ENCODE measurements at places on chromosomes 7 and 10. TPM values are rescaled to one million over a fixed set of nuclear protein-coding genes. Genes with fewer than 3 reads are reported as not detected.

The GRM3 gene
- 179 TPM for total RNA-seq

The PRTFDC1 gene
- total RNA-seq = 35.7 TPM

The PAPOLB gene
- 0.94 TPM for total RNA-seq

The UCMA gene
- total RNA-seq = not detected

DNA sequence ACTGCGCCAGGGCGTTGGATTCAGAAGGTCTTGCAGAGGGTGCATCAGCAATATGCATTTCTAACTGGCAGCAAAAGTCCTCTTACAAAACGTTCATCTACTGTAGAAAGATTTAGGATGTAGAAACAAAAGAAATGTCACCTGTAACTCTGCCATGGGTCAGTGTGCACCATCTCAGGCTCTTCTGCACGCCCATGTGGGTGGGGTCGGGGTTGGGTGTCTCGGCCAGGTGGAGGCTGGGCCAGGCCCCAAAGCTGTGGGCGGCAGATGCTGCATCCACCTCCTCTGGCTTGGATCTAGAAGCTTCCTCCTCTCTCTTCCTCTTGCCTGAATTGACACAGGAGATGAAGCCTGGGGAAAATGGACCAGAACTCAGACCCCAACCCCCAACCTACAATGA lies 111.3 kb upstream of the PPP2R2D start:
- DNase-seq = no peak

GRCh38 chr7:145497911-145498525 lies 618.6 kb upstream of the CNTNAP2 start:
- no peak for DNase-seq

DNA sequence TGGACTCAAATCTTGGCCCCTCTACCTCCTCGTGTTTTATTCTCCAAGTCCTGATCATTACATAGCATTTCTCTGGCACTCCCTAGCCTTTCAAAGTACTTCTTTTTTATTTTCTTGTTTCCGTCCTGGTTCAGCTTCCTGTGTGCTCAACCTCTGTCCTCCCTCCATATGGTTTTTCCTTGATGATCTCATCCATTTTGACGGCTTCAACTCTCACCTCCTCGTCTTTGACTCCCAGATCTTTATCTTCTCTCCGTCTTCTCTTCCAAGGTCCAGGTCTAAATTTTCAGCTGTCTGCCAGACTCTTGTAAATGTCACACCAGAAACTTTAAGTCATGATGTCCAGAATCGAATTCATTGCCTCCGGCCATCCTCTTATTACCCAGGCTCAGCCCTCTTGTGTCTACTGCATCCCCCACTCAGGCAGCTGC lies 23.3 kb upstream of the GFRA1 start:
- DNase-seq = no peak

- no peak for DNase-seq
Measured at GRCh38 chr10:71351628-71352319, 32.7 kb downstream of the SLC29A3 start.

GRCh38 chr7:107170051-107170915 lies 1.5 kb downstream of the HBP1 start:
- no peak for DNase-seq

DNA sequence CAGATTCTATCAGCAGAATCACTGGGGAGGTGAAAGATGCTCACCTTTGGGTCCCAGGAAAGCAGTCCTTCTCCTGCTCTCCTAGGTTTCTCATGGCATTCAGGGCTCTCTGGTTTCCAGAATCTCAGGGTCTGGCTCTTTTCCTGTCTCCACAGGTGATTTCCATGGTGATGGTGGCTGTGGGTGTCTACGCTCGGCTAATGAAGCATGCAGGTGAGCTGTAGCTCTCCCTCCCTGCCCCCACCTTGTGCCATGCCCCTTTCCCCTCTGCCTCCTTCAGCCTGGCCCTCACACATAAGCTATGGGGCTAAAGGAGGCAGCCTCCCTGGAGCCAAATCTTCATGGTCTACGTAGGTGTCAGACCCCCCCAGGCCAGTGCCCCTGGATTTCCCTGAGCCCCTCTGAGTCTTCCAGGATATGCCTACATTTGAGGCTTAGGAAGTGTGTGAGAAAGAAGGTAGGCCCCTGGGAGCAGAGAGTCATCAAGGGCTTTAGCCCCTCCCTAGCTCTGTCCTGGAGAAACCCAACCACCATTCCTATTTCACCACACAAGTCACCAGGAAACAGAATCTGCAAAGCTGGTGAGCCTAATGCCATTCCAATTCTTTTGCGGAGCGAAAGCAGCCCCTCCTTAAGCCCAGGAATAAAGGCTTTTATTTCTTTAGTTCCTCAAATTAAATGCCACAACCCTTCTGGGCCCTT lies 17.2 kb downstream of the TSPAN33 start:
- DNase-seq = no peak

DNA sequence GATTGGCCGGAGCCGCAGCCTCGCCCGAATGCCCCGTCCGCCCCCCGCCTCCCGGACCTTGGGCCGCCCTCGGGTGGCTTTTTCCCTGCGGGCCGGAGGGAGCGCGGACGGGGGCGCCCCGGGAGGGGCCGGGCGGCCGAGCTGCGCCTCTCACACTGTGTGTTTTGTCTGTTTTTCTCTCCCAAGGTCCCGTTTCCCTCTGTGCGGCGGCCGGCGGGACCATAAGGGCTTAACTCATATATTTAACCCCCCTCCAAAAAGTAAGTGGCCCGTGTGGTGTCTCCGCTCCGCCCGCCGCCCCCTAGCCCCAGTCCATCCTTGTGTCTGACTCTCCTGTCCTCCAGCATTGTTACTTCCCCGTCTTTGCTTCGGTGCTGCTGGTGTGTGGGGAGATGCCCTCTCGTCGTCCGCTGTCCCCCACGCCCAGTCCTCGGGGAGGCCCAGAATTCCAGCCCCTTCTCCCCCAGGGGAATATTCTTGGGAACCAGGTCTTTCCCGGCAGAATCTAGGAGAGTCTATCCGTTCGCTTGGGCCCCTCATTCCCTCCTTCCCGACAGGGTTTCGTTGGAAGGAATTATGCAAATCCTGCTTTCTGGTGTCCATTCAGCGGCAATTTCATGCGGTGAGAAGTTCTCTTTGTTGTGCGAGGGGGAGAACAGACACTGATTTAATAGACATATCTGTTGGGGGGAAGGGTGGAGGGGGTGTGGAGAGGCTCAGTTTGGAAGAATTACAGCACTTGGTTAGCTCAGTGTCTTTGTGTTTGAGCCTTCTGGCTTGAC lies 1.3 kb downstream of the LCOR start:
- no peak for DNase-seq

DNA sequence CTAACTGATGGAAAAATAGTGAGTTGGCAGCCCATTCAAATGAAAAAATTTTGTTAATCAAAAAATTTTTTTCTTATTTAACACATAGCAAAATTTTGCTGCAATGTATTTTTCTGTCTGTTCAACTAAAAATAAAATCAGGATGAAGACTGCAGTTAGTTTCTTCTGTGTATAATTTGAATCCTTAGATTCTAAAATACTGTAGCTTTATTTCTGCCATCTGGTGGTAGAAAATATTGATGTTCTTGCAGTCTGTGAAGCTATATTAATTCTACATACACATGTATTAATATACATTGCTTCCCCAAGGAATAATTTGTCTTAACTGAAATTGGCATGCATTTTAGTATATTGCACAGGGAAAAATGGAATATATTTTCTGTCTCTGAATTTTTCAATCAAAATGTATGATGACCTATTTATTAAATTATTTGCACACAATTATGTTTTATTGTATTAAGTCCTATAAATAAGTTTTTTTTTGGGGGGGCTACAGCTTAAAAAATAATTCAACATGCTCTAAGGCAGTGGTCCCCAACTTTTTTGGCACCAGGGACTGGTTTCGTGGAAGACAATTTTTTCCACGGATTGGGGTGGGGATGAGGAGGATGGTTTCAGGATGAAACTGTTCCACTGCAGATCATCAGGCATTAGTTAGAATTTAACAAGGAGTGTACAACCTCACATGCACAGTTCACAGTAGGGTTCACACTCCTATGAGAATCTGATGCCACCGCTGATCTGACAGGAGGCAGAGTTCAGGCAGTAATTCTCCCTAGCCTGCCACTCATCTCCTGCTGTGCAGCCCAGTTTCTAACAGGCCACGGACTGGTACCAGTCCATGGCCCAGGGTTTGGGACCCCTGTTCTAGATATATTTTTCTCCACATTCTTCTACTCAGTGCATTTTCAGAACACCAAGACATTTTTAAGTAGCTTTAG lies 119.4 kb downstream of the GNAT3 start:
- DNase-seq = no peak

- DNase-seq = no peak
Measured at GRCh38 chr7:108181073-108181985, 51.2 kb upstream of the LAMB4 start.

DNA sequence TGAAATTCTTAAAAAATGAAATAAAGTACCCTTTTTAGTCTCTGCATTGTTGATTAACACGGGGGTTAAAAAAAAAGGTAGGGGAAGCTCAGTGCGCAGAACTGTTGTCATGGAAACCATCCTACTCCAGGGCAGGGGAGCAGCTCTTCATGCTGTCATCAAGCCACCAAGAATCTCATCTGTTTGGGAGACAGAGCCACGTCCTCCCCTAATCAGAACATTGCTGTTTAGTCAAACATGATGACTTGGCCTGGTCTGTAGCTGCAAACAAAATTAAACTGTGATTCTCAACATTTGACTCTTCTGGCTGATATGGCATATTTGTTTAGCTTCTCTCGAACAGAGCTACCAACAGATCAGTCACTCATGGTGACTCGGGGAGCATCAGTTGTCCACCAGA lies 254.4 kb upstream of the KLF14 start:
- no peak for DNase-seq

GRCh38 chr7:70607759-70608158 lies 524.2 kb upstream of the GALNT17 start:
- no peak for DNase-seq

DNA sequence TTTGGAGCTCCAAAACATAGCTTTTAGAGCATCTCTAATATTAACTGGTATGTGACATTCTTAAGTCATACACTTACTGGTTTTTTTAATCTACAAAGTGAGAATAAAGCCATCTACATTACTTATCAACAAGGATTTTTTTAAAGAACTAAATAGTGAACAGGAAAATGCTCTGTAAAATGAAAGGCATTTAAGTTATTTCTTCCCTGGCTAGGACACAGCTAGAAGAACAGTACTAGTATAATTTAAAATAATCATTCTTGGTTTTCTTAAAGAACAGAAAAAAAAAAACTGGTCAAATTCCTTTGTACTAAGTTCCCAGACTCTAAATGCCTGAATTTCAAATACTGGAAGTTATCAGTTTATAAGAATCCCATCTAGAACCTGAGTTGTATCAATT lies 139.5 kb downstream of the SRPK2 start:
- DNase-seq = no peak
